ENCODE measurements at places on chromosomes 7 and 10.

GRCh38 chr7:51007551-51008505, 225.1 kb upstream of the GRB10 start:
- DNase-seq, result no peak

GRCh38 chr10:81874875-81875466, at the start of gene NRG3:
Gene NRG3, plus strand, starts transcription at chr10:81875194.
- no peak for DNase-seq

DNA sequence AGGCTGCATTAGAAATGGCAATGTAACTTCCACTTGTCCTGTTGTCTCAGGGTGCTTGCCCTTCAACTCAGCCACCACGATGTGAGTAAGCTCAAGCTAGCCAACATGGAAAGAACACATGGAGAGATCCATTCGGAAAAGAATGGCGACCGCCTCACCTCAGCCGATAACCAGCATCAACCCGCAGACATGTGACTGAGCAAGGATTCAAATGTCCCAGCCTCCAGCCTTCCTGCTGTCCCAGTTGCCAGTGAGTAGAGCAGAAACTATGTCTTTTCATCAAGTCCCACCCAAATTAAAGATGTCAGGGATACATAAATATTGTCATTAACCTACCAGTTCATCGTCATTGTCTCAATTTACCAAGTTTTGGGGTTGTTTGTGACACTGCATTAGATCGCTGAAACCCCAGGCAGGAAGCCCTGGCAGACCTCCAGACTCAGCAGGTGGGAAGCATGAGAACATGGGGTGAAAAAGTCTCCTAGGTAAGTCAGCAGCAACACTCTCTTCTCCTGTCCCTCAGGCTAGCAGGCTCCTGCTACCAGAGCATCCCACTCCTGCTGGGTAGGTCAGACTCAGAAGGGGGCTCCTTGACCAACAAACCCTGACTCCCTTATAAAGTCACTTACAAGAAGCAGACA, 67.0 kb downstream of the OSBPL3 start:
- no peak for DNase-seq

- no peak for DNase-seq
Measured at GRCh38 chr7:137950263-137950621, 51.6 kb downstream of the CREB3L2 start.
